ENCODE measurements at places on chromosomes 3 and 15.
A peak's percentile ranks its signal among the peaks of the same experiment; 100 is the strongest.

DNA sequence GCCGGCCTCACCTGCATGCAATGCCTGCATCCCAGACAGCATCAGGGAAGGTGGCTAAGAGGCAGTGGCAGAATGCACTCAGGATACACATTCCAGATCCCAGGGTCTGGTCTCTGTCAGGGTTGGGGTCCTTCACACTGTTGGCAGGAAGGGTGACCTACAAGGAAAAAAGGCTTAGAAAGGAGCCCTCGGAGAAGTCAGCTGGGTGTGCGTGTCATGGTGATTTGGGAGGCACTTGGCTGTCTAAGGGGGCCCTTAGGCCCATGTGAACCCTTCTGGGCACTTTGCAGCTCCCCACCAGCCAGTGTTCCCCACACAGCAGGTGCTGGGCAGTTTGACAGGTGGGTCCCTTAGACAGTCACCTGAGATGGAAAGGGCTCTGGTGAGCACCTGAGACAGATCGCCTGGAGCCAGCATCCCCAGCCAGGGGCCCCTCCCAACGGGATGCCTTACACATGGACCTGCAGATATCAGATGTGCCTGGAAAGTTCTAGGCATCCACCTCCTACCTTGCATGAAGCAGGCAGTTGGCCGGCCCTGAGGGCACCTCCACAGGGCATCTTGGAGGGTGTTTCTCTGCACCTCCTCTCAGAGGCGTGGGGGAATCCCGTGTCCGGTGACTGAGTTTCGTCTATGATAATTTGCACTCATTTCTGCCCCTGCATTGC lies 131.6 kb downstream of the LRRK1 start:
- no peak for DNase-seq

DNA sequence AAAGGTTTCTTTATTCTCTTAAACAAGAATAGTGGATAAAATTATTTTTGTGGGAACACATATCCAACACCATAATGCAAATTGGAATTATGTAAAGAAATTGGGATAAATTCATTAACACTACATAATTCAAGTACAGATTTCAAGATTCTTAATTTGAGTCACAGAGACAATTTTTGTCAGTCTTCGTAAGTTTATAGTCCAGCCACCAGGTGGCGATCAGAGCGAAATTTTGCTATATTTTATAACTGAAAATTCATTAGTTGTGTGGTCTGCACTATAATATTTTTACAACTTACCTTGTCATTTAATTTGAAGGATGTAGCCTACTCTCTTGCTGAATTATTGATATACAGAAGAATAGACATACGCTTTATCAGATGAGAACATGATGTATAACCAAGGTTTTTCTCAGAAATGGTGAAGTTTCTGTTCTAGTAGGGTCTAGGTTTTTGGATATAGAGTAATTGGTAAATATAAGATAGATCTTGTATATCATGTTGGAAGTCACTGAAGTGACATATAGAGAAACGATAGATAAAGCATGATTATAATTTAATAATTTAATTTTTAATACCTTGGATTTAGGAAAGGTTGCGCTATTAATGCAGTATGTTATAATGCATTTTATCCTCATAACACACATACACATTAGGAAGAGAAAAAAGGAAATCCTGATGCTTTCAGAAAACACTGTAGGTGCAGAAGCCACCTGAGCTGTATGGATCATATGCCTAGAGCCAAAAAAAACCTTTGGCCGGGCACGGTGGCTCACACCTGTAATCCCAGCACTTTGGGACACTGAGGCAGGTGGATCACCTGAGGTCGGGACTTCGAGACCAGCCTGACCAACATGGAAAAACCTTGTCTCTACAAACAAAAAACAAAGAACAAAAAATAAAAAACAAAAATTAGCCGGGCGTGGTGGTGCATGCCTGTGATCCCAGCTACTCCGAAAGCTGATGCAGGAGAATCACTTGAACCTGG lies 31.7 kb downstream of the PLSCR4 start:
- peak; percentile 27 for DNase-seq

DNA sequence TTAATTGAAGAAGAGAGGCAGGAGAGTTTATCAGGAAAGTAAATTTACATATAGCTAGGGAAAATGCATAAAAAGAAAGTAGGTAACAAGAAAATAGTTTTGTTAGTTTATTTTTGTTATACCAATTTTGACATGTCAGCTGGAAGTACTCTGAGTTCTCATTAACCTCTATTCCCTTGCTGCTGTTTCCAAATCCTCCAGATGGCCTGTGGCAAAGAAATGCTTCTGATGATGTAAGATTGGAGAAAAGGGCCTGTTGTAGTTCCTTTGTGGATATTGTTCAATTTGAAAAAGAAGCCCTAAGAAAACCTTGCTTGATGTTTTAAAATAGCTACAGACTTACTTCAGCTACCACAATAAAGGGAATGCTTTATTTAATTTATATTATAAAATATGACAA lies 192.9 kb upstream of the SLITRK3 start:
- DNase-seq = no peak

- peak; percentile 71 for DNase-seq
Observed at GRCh38 chr3:20340324-20340928, 154.4 kb upstream of the SGO1 start.

GRCh38 chr15:62344806-62345539 lies 179.9 kb upstream of the C2CD4B start:
- peak; percentile 78 for DNase-seq

DNA sequence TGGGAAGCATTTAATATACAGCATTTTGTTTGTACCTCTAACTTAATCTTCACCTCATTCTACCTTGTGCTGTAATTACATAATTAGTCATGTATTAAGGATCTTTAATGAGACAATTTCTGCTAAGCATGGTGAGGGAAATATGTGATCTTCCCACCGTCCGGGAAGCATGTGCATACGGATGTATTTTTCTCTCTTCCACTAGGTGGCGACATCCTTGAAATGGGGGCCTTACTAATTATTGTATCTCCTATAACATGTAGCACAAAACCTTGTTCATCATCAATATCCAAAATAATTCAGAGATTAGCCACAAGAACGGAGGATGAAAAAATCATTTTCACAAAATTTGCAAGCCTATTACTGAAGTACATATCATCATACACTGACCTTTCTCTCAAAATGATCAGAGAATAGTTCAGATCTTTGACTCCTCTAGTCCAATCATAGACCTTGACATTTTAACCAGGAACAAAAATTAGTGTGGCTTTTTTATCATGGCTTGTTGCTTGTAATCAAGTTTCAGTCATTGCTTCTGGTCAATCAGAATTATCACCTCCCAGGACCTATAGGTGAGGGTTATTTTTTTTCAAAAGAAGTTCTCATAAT lies 148.9 kb upstream of the GBE1 start:
- DNase-seq = peak; percentile 43

GRCh38 chr3:50525191-50525910 lies 21.9 kb upstream of the CACNA2D2 start:
- DNase-seq = no peak

DNA sequence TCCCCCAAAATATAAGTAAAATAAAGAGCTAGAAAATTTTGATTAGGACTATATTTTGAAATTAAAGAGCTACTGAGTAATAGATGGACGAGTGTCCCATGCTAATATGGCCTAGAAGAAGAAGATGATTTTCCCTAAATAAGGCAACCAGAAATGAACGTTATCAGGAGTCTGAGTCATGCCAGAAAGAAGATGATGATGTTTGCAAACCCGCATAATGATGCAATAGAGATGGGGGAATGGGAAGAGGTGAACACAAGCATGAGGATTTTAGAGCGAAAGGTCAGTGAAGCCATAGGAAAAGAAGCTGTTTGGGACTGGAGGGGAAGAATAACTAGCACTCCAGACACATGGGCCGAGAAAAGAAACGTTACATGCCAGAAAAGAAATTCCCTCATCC lies 71.7 kb downstream of the FGF12 start:
- no peak for DNase-seq

DNA sequence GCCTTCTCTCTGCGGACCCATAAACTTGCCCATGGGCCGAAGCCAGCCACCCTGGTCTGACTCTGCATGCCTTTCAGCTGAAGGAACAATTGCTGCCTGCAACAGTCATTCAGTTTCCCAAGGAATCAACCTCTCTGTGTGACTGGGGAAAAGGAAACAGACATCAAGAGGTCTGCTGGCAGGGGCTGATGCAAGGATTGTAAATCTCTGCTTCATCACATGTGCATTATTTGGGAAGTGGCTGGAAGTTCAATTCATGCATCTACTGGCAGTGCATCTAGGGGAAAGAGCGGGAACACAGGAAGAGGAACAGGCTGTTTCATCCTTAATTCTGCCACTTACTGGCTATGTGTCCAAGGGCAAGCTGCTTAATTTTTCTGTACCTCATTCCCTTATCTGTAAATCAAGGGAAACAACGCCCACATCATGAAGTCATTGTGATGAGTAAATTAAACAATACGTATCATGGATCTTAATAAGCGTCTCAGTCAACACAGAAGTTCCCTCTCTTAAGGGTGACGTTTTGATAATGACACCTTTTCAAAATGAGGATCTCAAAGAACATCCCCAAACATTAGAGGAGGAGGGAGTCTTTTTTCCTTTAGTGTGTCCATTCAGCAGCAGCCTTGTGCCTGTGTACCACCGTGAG lies 17.4 kb upstream of the ADPGK start:
- peak; percentile 70 for DNase-seq

DNA sequence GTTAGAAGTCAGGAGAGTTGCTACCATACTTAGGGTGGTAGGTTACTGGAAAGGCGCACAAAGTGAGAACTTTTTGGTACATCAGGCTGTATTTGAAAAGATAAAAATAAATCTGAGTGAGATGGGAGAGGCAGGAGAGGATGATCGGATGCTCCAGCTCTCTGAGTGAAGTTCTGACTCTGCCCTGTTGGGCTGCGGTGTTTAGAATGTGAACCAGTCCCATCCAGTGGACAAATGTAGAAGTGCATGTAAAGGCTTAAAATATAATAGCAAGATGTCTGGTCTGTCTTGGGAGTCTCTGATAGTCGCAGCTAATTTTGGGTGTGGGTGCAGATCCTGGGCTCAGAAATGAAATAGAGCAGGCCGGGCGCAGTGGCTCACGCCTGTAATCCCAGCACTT lies 30.4 kb downstream of the ACKR2 start:
- peak; percentile 49 for DNase-seq

- DNase-seq = no peak
Observed at GRCh38 chr3:35651426-35651825, 12.1 kb downstream of the ARPP21 start.
